Ureter (tissue), 1 donor: ENCODE measurements at places on chromosomes 12 and 14. TPM values are rescaled to one million over a fixed set of nuclear protein-coding genes. Genes with fewer than 3 reads are reported as not detected.
A peak's percentile ranks its signal among the peaks of the same experiment; 100 is the strongest.

- peak; percentile 86 for DNase-seq
These were observed 58.7 kb upstream of the NCOR2 start for GRCh38 chr12:124625867-124626675.

DNA sequence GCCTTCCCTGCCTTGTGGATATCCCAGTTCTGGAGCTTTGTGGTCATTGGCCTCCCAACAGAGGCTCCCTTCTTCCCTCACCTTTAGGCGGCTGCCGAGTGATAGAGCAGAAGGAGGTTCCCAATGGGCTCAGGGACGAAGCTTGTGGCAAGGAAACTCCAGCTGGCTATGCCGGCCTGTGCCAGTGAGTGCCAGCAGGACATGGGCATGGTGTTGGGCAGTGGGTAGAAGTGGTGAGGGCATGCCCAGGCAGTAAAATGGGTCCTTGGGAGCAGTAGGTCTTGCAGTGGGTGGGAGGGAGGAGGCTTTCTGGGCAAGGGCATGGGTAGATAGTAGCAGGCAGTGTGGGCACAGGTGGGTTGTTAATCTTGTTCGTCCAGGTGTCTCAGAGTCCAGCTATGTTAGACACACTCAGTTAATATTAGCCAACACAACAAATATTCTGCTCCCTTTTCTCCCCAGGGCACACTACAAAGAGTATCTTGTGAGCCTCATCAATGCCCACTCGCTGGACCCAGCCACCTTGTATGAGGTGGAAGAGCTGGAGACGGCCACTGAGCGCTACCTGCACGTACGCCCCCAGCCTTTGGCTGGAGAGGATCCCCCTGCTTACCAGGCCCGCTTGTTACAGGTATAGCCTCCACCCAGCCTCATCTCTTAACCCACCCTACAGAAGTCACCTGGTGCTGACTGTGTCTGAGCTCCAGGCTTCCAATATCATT, 1.1 kb upstream of the IRF9 start:
- no peak for DNase-seq

DNA sequence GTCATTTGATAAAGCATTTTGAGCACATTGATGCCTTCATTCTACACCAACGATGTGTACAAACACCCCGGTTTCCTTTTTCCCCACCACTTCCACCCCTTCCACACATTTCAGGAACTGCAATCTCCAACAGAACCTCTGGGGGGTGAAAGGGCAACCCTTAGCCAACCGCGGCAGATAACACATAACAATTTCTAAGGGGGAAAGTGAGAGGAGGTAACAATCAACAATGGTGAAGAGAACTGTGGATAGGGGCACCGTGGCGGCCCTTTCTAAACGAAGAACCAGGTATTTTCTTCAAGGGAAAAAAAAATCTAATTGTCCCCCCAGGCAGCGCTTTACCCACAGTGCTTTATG, 1.1 kb downstream of the KITLG start:
- DNase-seq, result no peak

DNA sequence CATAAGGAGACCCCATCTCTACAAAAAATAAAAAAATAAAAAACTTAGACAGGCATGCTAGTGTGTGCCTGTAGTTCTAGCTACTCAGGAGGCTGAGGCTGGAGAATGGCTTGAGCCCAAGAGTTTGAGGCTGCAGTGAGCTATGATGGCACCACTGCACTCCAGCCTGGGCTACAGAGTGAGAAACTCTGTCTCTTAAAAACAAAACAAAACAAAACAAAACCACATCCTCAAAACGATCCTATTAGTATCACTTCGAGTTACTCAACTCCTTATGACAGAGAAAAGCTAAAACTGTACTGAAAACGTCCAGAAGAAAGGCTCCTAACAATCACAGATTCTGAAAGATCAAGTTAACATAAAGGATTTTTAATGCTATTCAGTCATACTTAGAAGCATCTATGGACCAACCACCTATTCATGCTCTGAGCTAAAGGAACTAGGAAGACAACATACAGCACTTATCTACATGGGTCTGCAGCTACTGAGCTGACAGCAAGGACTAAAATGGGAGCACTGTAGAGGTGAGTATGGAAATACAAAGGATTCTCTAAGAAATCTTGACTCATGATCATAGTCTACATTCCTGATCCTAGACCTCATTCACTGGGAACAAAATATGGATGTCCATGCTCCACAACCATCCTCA, 75.3 kb upstream of the DUSP6 start:
- no peak for DNase-seq

GRCh38 chr14:73870525-73871235, 16.0 kb upstream of the ZNF410 start:
- no peak for DNase-seq

Gene ARG2
- total RNA-seq, result 6.0 TPM

Gene KCNMB4
- total RNA-seq, result 0.44 TPM

DNA sequence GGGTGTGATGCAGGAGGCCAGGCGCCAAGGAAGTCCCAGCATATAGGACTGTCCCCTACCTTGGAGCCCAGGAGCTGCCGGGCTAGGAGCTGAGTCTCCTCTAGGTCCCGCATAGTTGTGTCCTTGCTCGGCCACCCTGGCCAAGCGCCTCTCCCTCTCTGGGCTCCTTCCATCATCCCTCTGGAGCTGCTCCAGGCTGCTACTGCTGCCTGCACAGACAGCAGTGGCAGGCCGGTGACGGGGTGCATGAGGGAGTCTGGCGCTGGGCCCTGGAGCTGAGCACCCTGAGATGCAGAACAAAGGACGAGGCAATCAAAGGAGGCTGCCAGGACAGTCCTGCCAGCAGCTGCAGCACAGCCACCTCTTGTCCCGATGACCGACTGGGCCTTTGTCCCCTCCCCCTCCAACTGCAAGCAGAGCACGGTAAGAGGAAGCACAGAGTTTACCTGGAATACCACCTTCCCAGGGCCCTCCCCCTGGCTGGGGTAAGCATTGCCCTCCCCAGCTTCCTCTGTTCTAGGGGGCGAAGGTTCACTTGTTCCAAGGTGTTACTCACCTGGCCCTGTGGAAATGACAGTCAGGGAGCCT, 10.4 kb downstream of the DTX1 start:
- DNase-seq, result no peak

DNA sequence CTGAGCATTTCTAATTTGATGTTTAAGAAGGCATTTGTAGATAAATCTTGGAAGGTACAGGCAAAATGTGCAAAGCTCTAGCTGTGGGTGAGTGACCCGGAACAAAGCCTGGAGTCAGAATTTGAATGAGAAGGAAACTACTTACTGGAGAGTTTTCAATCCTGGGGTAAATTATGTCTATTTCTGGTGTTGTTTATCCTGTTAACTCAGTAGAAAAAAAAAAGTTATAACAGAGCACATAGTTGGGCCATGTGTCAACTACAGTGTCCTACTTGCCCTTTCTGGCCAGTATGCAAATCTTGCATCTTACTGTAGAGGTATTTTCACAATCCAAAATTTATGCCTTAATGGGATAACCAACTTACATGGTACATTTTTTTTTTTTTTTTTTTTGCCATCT, 182.3 kb downstream of the SYNE2 start:
- no peak for DNase-seq

DNA sequence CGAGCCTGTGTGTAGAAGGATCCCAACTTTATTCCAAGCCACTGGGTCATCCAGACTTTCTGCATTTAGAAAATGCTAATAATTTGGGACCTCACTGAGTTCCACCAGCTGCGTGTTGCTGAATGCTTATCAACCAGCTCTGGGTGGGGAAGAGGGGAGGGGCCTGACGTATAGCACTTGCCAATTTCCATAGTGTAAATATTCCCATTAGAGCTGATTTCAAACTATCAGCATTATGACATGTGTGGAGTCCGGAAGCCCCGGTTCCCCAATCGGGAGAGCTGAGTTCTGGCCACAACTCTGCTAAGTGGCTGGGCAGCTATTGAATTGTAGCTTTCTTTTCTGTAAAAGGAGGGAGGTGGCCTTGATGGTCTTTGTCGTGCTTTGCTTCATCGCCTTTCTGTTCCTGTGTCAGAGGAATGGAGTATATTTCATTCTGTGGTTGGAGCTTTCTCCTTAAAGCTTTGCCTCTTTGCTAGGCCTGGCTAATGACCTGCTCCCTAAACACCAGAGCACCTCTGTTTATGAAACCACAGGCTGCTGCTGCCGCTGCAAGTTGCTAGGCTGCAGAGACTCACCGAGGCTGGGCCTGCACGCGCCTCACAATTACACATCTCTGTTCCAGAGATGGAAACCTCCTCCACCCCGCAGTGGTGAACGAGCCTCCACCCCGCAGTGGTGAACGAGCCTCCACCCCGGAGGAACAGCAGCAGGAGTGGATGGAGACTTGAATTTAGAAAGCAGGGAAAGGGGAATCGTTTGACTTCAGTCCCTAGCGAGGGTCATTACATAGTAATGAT, 7.7 kb upstream of the BCL7A start:
- DNase-seq, result no peak
